ENCODE measurements at places on chromosomes 7 and 10.

GRCh38 chr10:21715531-21716195 is 181.6 kb downstream of the MLLT10 start:
- DNase-seq = no peak

DNA sequence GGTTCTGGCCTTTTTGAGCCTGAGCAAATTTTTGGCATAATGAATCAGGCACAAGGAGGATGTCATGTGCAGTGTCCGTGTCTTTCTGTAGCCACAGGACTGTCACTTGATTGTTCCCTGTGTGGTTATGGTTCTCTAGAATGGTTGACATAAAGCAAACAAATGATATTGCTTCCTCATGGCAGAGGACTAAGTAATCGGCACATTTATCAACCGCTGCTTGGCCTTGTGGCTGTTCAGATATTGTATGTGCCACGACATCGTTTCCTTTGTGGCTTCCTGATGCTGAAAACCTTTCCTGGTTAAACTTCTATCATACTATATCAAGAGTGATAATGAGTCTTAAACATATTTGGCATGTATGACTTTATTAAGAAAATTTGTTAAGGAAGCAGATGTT is 598.8 kb downstream of the SUGCT start:
- DNase-seq = no peak

GRCh38 chr7:8109196-8110022 is 140.8 kb downstream of the GLCCI1 start:
- DNase-seq = no peak

GRCh38 chr10:5960070-5960972 is 17.0 kb downstream of the IL15RA start:
- DNase-seq = no peak

DNA sequence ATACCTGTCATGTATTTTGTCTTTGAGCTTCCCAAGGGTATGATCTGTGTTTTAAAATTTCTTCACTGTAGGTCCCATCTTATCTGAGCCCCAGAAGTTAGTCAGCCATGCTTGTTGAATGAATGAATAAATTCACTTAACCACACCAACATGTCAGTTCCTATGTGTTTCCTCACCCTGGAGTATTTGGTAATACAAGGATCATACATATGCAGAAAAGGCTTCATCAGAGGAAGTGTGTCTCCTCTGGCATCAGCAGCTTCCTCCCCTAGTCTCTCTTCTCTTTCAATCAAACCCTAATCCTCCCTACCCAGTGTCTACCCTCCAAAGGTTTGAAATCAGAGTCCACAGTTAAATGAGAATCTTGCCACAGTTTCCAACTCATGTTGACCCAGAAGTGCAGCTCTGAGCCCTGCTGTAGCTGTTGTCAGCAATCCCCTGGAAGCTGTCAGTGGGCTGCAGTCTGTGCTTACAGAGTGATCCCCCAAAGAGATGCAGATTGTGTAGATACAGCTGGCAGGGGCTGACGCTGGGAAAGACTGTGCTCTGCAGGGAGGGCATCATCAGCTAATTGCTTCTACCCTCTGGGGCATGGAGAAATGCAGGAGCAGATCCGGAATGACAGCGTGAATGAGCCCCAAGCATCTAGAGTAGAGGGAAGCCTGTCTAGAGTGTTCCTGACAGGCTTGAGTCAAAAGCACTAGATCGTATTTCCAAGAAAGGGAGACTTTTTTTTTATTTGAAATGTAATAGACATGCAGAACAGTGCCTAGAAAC is 105.0 kb upstream of the WDR11 start:
- no peak for DNase-seq

GRCh38 chr10:17201794-17202116 is 283 bp upstream of the TRDMT1 start:
- DNase-seq = no peak

DNA sequence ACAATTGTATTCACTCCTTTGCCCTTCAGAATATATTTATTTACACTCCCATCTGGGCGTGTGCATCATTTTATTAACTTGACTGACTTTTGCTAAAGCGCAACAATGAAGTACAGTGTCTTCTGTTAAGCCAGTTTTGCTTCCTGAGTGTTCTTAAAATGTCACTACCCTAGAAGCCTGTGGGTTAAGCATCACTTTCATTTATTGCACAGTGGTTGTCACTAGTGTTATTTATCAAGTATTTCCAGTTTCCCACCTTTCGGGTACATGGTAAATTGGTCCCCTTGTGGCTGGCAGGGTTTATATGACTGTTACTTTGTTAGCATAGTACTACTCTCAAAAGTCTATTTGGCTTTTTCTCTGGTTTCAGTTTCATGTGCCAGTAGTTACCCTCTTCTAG is 3.3 kb downstream of the HILPDA start:
- no peak for DNase-seq

DNA sequence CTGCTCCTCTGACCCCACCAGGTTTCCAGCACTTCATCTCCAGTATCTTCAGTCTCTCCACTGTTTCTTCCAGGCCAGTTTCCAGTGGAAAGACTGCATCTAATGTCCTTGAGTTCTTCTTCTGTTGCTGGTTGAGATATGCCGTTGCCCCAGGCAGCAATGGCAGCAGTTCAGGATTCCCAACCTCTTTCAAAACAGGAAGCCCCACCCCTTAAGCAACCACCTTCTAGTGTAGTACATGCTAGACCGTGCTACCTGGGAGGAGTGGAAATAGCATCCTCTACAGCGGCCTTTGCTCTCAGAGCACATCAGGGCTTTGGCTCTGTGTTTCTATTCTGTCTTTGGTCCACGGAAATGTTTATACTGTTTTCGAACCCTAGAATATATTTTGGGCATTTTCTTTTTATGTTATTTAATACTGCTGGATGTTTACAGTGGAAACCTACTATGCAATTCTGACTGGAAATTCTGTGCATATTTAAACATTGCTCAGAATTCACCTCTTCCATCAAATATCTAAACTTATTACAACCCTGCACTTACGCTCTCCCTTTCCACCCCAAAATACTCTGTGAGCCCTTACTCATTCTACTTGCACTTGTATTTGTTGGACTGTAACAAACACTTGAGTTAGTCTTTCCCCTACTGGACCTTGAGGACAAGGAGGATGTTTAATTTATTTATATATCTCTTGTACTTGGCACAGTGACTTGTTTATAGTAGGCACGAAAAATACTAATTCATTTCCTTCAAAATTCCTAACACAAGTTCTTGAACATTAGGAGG is 8.5 kb upstream of the BPGM start:
- no peak for DNase-seq

- DNase-seq = no peak
These were observed 88.3 kb downstream of the CHN2 start for GRCh38 chr7:29282819-29283414.

DNA sequence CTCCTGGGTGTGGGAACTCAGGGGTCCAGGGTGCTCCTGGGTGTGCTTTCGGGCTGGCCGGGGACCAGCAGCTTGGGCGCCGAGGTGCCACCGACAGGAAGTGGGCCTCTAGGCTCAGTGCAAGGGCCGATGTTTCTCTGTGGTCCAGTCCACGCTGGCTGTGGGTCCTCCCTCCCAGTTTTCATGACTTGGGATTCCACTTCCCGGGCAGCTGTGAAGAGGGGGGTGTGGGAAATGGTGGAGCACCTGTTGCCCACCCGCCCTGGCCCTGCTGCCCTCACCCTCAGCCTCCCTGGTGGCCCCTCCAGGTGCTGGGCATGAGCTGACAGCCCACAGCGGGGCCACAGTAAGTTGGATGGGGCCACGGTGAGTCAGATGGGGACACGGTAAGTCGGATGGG is 58.5 kb downstream of the NKX6-2 start:
- DNase-seq = no peak

GRCh38 chr7:136104269-136104603 is 127.1 kb upstream of the MTPN start:
- DNase-seq = no peak

DNA sequence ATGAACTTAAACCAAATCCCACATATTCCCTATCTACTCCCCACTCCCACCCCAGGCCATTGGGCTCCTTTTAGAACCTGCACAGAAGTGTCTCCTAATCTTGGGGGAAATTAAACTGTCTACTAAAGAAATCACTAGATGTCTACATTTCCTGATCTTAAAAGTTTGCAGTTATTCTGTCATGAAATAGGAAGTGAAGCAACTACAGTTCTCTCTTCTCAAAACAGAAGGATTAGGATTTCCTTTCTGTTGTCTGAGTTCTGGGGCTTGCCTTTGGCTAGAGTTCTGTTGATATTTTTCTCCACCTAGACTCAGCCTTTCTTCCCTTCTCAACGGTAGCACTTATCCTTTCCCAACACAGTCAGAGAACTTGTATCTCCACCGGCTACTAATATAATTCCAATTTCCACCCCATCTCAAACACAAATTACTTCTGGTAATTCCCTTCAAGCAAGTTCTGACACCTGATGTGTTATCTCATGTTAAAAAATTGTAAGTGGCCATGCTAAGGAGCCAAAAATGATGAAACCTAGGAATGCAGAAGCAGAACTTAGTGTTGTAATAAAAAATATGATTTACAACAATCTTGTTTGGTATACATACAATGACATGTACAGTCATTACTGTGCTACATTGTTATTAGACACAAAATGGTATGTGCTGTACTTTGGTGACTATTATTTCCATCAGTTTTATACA is 12.1 kb downstream of the OR9A4 start:
- no peak for DNase-seq

DNA sequence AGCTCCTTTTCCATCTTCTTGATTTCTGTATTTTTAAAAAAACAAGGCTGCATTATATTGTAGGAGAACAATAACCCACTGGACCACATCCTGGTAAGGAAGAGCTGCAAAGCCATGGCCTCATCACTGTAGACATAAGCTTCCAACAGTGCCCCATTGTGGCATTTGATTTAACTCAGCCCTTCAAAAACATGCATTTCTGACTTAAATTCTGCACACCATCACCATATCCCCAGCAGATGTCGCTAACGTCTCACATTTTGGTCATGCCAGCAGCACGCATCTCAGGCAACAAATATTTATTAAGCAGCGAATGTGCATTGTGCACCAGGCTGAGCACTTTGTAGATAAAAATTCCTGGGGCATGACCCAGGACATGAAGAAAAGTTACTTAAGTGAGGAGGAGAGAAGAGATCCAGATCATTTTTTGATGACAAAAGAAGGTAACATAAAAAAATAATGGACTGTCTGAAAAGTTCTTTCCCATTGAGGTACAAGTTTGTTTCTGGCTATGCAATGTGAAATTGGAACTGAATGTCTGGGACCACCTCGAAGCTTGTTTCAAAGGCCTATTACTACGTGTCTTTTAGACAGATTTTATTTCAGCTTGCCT is 164.6 kb upstream of the CDCA7L start:
- DNase-seq = peak; percentile 23

- peak; percentile 5 for DNase-seq
These were observed 44.6 kb downstream of the TAX1BP1 start for GRCh38 chr7:27784399-27785053.

DNA sequence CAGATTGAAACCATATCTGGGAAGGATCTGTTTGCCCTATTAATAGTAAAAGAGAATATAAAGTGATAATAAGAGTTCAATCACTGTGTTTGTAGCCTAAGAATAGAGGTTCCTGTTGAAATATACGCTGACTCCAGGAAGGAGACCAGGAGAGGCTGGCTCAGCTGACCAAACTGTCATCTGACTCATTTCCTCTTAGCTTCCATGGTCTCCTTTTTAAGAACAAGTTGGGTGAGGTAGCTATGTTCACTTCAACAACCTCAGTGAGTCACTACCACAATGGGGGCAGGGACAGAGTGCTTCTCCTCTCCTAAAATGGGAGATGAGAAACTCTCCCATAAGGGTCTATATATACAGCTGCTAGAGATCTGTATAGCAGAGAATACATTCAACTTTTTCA is 543.3 kb downstream of the CALN1 start:
- no peak for DNase-seq

DNA sequence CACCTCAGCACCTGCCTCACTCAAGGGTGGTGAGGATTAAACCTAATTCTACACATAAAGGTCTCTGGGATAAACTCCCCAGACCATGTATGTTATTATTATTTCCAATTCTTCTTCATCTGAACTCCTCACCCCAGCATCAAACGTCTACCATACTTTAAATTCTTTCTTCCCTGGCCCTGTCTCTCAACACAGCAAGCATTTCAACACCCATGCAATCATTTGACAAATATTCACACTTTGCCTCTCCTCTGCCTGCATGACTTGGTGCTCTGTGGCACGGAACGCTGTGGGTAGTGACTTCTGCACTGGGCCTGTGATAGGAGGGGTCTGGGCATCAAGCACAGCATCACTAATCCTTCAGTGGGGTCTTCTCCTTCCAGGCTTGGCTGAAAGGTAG is 490.8 kb downstream of the TNS3 start:
- DNase-seq = no peak

GRCh38 chr7:16078076-16078952 is 343.0 kb downstream of the CRPPA start:
- DNase-seq = no peak

DNA sequence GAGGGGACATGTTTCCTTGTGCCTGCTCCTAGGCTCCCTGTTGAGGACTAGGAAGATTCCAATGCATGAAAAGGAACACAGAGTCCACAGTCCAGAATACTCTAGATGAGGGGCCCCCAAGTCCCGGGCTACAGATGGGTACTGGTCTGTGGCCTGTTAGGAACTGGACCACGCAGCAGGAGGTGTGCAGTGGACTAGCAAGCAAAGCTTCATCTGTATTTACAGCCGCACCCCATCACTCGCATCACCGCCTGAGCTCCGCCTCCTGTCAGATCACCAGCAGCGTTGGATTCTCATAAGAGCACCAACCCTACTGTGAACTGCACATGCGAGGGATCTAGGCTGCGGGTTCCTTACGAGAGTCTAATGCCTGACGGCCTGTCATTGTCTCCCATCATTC is 233.0 kb upstream of the MKLN1 start:
- no peak for DNase-seq

DNA sequence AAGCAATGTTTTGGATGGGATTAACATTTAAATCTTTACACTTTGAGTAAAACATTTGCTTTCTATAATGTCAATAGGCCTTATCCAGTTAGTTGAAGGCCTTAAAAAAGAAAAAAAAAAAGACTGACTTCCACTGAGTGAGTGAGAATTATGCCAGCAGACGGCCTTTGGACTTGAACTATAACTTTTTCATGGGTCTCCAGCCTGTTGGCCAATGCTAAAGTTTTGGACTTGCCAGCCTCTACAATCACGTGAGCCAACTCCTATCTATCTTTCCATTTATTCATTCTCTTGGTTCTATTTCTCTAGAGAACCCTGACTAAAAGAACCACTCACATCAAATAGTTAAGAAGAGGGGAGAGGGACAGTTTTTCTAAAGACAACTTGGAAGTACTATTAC is 2.8 kb upstream of the FAS start:
- DNase-seq = no peak

GRCh38 chr10:126661841-126662515 is 8.5 kb downstream of the C10orf90 start:
- no peak for DNase-seq

GRCh38 chr10:385571-386300 is 250.5 kb downstream of the ZMYND11 start:
- no peak for DNase-seq

GRCh38 chr7:55343860-55344606 is 21.1 kb upstream of the LANCL2 start:
- no peak for DNase-seq

GRCh38 chr10:93541402-93542357 is 24.8 kb upstream of the FFAR4 start:
- no peak for DNase-seq

GRCh38 chr7:45001138-45001694 is 1.2 kb downstream of the CCM2 start:
- no peak for DNase-seq

Measured in activated CD4-positive, CD25-positive, alpha-beta regulatory T cell treated with anti-CD3 and anti-CD28 coated beads, Interleukin-2, amount 50 U/mL, for 16 hours (primary cell).